ENCODE measurements at places on chromosomes 6 and 20.

GRCh38 chr6:125082908-125083683, 70.5 kb upstream of the TPD52L1 start:
- no peak for DNase-seq

DNA sequence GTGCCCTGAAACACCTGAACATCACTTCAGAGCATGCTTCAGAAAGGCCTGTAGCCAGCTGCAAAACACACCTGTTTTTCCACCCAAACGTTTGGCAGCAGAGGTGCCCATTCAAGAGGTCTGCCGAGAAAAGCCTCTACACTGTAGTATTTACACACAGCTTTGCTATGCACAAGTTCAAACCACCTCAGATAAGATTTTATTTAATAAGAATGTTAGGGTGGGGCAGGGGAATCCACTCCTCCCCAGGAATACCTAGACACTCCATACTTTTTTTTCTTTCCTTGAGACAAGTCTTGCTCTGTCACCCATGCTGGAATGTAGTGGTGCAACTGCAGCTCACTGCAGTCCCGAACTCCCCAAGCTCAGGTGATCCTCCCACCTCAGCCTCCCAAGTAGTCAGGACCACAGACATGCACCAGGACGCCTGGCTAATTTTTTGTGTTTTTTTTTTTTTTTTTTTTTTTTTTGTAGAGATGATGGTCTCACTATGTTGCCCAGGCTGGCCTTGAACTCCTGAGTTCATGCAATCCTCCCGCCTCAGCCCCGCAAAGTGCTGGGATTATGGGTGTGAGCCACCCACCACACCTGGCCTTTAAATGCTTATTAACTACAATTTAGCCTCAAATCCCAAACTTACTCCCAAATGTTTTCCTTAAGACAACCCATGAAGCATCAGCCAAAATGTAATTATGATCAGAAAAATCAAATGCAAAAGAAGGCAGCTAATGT, 9.7 kb downstream of the MRPL14 start:
- no peak for DNase-seq

DNA sequence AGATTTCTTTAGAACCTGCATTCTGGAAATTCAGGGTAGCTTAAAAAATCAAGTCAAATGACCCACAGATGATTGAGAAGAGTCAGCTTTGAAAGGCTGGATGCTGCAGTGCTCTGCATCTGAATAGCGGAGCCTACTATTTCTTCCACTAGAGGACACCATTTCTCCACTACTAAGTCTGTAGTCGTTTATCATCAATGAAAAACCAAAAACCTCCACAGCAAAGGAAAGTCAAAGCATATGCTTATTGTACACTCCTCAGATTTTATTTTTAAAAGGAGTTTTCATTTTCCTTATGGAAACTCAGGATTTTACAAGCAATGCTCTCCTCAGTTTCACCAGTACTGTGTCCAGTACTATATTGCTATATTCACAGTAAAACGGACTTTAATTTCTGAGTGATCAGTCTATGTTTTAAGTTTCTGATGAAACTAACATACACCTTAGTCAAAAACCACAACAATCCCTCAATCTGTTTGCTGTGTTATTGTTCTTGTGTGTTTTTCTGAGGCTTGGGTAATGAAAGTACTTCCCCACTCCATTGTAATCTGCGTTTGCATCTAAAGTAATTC, 50.5 kb upstream of the ENPP5 start:
- no peak for DNase-seq

- DNase-seq = no peak
These were observed 34.0 kb upstream of the TASP1 start for GRCh38 chr20:13672690-13673089.

DNA sequence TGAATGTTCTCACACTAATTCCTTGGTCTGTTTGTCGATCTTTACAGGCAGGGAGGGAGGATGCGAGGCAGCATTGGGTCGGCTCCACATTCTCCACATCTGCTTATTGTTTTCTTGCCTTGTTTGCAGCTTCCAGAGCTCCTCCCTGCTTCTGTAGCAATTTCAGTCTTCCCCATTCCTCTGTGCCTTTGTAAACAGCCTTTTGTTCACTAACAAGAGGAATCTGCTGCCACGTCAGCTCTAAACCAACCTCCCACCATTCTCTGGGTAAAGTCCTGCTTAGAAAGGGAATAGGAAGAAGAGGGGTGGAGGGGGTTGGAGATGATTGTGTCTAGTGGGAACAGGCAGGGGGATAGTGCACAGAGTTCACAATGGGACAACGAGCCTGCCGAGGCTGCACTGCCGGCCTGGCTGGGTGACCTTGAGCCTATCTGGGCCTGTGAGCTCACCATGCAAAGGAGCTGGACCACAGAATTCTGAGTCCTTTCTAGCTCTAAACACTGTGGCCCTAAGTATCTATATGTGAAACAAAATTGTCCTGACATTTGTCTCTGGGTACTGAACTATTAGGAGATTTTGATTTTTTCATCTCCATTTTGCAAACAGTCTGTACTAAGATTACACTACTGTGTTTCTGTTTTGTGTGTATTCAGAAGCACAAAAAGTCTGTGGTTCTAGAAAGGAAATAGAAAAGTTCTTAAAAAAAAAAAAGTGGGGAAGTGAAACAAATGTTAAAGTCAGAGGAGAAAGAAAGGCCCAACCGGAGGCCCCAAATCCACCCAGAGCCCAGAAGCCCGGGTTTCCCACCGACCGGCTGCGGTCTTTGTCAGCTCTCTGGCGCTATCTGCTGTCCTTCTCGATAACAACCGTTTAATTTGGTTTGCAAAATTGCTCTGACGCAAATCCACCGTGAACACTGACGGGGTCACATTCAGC, 1.4 kb upstream of the PRND start:
- peak; percentile 82 for DNase-seq

DNA sequence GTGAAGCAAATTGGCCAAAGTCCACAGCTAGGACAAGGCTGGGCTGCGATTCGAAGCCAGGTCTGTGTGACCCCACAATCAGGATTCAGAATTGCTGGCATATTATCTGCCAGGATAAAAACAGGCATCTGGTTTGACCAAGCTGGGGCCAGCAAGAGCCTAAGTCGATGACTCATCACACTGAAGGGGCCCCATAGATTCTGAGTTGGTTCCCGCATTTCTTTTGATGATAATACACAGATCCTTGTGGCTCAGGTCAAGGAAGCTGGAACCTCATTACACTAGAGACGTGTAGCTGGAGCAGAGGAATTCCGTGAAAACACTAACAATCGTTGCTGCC, 6.5 kb downstream of the KCNB1 start:
- DNase-seq = no peak

DNA sequence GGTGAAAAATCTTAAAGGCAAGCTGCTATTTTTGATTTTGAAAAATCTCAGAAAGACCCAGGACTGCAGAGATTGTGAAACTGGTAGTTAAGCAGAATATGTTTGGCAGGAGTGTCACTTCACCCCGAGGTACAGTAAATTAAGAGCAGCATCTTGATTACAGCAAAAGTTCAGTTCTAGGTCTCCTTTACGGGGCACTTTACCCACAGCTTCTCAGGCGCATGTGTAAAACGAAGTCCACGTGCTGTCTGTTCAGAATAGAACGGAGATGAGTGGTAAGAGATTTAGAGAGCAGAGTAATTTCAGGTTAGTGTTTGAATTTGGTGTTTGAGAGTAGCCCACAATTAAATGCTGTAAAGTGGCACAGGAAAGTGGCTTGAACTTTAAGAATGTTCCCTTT, 84.0 kb downstream of the FARS2 start:
- no peak for DNase-seq

GRCh38 chr6:52392944-52393343, 27.2 kb upstream of the EFHC1 start:
- DNase-seq = no peak

DNA sequence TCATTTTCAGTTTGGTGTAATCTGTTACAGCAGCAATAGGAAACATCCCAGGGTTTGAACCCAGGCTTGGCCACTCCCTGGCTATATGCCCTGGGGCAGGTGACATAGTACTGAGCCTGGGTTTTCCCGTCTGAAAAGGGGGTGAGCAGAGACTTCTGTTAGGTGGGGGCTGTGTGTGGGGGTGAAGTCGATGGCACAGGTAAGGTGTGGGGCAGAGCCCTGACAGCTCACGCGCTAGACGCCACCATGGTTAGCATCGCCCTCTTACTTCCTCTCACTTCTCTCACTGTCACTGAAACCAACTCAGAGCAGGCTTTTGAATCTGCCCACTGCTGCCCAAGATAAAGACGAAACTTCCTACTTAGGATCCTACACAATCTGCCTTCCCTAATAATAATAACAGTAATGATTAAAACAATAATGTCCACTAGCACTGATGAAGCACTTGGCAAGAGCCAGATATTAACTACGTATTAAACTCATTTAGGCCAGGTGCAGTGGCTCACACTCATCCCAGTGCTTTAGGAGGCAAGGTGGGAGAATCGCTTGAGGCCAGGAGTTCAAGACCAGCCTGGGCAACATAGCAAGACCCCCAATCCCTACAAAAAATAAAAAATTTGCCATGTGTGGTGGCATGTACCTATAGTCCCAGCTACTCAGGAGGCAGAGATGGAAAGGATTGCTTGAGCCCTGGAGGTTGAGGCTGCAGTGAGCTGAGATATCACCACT, 117.9 kb upstream of the PTPN1 start:
- peak; percentile 54 for DNase-seq

Data from stimulated activated CD8-positive, alpha-beta memory T cell treated with anti-CD3 and anti-CD28 coated beads, Interleukin-4, amount 100 ng/mL, for 48 hours (primary cell).